Stimulated activated naive CD8-positive, alpha-beta T cell treated with anti-CD3 and anti-CD28 coated beads, Interleukin-15, Interleukin-2, amounts not matched to agents 100 U/mL and 50 U/mL, for 24 hours (primary cell): ENCODE measurements at places on chromosomes 13 and 19.
A peak's percentile ranks its signal among the peaks of the same experiment; 100 is the strongest.

GRCh38 chr19:45098521-45099466 is 5.8 kb downstream of the PPP1R37 start:
- no peak for DNase-seq

GRCh38 chr13:100336795-100337516 is 248.1 kb downstream of the PCCA start:
- no peak for DNase-seq

- DNase-seq: no peak
Observed at GRCh38 chr13:98846986-98847385, 94.5 kb upstream of the SLC15A1 start.

DNA sequence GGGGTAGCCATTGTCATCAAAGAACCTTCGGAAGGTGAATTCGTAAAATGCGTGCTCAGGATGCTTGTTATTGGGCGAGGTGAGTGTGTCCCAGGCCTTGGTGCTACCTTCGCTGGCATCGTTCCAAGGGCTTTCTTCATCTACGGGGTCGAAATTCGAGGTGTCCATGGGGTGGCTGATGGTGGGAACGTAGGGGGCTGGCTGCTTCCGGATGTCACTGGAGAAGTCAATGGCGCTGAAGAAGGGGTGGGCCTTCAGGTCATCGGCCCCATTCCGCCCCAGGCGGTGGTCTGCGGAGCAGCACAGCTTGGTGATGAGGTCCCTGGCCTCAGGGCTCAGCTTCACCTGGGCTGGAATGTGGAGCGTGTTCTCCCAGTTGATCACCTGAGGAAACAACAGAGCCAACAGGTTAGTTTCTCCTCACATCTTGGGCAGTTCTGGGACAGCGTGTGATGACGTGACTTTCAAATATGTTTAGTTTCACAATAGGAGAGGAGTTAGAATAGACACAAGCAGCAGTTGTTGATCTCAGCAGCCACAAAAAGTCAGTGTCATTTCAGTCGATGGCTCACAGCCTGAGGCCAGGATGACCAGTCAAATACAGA is 72.5 kb upstream of the XPO4 start:
- no peak for DNase-seq

GRCh38 chr19:42433503-42434260 is 6.5 kb upstream of the LIPE start:
- DNase-seq: peak; percentile 78

GRCh38 chr19:3986260-3987041 is 1.2 kb upstream of the EEF2 start:
- peak; percentile 70 for DNase-seq

GRCh38 chr13:38763446-38764381 is 76.8 kb downstream of the FREM2 start:
- no peak for DNase-seq

DNA sequence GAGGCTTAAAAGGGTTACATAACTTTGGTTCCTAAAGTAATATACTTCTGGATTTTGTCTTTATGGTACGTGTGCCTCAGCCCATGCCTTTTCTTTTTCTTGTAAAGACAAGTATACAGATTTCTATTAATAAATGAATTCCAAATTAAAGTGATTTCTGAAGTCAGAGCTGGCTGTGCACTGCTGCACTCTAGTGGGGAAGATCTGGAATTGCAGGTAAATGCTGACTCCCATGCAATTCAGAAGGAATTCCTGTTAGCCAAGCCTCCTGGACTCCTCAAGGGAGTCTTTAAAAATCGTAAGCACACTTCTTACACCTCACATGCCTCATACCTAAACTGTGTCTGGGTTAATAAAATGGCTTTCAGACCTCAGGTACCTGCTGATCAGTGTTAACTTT is 118.4 kb upstream of the SLC7A1 start:
- DNase-seq: no peak

DNA sequence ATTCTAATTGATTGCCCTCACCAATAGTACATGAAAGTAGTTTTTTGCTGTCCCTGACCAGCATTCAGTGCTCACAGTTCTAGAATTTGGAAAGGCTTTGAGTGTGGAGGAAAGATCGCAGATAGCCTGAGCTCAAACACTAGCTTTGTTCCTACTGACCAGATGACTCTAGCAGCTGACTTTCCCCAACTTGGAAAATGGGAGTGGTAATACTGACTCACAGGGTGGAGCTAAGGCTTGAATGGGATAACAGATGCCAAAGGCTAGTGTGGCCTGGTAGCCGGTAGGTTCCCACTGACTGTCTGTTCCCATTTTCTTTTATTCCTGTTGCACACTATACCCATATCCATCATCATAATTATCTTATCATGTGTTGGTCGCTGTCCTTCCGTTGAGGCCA is 3.7 kb downstream of the ZSCAN22 start:
- no peak for DNase-seq
